ENCODE measurements at places on chromosomes 1 and 21. TPM values are rescaled to one million over a fixed set of nuclear protein-coding genes. Genes with fewer than 3 reads are reported as not detected.

- no peaks in the 10 kb centered on the region for H3K27me3 ChIP-seq
- no peaks in the 10 kb centered on the region for H3K36me3 ChIP-seq
- H3K4me1 ChIP-seq: peaks cover 27% of the 10 kb centered on the region
These were observed 7.4 kb downstream of the ENTREP3 start for GRCh38 chr1:155247667-155248553.

DNA sequence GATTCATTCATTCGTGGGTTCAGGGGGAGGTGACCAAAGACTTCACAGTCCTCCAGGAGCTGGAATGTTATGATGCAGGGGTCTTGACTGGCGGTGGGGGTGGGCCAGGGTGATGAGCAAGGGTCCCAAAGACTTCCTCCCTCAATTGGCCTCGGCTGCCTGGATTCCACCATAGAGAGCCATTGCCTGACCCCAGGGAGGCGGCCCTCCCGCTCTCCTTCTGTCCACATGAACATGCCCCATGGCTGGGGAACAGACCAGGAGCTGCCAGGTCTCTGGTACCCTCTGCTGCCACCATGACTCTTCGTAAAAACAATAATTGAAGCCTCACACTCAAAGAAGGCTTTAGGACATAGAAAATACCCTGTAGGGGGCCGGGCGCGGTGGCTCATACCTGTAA is 102.5 kb upstream of the CASZ1 start:
- H3K36me3 ChIP-seq: no peaks in the 10 kb centered on the region
- no peak overlapping the region for H3K4me3 ChIP-seq
- H3K27ac ChIP-seq: no peak overlapping the region
- no peak for DNase-seq
- H3K27me3 ChIP-seq: no peaks in the 10 kb centered on the region

DNA sequence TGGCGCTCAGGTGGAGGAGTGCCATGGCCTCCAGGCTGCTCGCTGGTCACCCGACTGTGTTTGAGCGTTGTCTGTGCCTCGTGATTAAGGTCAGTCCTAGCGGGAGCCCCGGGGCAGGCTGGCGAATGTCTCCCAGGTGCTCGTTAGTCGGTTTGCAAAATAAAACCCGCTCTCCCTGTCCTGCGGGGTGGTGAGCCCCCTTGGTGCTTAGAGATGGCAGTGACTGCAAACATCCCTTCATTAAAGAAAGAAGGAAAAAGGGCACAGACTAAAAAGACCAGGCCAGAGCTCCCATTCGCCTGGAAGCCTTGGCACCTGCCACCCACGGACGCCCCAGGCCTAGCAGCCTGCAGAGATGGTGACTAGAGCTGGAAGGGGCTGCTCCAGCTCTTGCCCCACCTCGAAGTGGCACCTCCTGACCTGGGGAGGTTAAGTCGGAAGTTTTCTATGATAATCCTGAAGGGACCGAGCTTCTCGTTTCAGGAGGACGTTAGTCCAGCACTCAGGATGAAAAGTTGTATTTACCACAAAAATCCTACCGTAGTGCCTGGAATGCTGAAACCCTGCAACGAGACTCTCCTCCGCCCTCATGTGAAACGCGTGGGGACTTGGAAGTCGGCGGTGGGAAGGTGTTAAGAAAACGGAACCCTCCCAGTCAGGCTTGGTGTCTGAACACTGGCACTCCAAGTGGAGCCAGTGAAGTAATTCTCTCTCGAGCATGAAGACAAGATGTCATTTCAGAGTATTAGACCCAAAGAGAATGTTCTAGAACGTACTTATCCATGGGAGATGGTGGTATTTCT is 24.6 kb downstream of the RIPK4 start:
- no peak overlapping the region for H3K27ac ChIP-seq
- no peaks in the 10 kb centered on the region for H3K36me3 ChIP-seq
- no peak overlapping the region for H3K4me3 ChIP-seq
- no peaks in the 10 kb centered on the region for H3K27me3 ChIP-seq

DNA sequence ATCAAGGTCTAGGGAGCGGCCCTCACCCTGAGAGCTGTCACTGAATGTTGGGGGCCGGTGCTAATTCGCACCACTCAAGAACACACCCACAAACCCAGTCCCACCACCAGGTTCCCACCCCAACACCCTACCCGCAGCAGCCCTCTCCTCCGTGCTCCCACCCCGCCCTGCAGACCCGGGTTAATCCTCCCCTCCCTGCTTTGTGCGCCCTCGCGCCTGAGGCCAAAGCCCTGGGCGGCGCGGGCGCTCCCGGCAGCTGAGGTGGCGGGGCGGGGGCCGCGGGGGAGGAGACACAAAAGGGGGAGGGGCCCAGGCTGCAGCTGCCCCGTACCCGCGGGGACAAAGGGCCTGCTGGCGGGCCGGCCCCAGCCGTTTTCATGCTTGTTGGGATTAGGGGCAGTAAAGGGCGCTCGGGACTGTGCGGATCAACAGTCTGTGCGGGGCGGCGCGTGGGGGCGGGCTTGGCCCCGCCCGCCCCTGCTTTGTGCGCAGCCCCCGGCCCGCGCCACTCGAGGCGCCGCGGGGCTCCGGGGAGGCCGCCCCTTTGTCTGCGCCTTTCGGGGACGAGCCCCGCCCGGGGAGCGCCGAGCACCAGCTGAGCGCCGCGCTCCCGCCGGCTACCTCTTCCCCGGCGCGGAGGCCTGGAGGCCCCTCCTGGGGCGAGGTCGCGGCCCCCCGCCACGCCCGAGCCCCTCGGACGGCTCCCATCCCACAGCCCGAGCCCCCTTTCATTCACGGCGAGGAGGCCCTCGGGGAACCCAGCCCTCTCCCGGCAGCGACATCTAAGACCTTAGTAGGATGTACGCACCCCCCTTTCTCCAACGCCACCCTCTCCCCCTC is 10.9 kb downstream of the C1orf216 start:
- no peaks in the 10 kb centered on the region for H3K36me3 ChIP-seq
- DNase-seq: no peak
- H3K27me3 ChIP-seq: peaks cover 11% of the 10 kb centered on the region

DNA sequence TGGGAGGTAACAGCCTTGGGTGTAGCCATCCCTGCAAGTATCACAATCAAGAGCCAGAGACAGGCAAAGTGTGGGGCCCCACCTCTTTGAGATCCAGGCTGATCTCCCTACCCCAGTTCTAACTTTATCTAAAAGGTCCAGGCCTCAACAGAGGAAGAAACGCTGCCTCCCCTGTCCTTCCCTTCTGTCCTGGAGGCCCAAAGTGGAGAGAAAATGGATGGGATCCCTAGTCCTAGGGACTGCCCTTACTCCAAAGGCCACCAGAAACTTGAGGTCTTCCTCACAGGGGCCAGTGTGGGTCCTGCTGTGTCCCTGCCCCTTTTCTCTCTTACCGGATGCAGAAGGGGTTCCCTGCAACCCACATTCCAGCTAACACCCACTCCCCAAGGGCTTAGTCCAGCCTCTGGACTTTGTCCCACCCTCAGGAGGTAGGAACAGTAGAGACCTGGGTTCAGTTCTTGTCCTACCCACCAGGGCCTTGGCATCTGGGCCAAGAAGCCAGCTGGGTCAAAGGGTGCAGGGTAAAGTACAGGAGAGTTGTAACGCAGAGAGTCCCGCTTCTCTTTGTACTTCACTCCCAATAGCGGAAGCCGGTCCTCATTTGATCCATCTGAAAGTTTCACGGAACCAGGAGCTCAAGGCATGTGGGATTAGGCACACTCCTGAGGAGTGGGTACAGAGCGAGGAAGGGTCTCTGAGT is 1.9 kb downstream of the HDGF start:
- DNase-seq: no peak
- H3K27ac ChIP-seq: peak overlapping the region; percentile 83
- H3K27me3 ChIP-seq: no peaks in the 10 kb centered on the region

- H3K36me3 ChIP-seq: no peaks in the 10 kb centered on the region
- no peak overlapping the region for H3K27ac ChIP-seq
- DNase-seq: no peak
- peaks cover 2% of the 10 kb centered on the region for H3K27me3 ChIP-seq
- no peaks in the 10 kb centered on the region for H3K4me1 ChIP-seq
These were observed 27.4 kb downstream of the PLXNA2 start for GRCh38 chr1:208216806-208217205.

DNA sequence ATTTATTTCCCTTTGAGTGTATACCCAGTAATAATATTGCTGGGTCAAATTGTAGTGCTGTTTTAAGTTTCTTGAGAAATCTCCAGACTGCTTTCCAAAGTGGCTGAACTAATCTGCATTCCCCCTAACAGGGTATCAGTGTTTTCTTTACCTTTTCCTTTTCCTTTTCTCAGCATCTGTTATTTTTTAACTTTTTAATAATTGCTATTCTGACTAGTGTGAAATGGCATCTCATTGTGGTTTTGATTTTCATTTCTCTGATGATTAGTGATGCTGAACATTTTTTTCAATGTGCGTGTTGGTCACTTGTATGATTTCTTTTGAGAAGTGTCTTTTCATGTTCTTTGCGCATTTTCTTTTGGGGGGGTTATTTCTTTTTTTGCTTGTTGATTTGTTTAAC is 374.9 kb upstream of the BRINP3 start:
- no peak overlapping the region for H3K27ac ChIP-seq
- H3K4me1 ChIP-seq: no peaks in the 10 kb centered on the region
- H3K36me3 ChIP-seq: no peaks in the 10 kb centered on the region
- no peak overlapping the region for H3K4me3 ChIP-seq
- H3K27me3 ChIP-seq: no peaks in the 10 kb centered on the region

DNA sequence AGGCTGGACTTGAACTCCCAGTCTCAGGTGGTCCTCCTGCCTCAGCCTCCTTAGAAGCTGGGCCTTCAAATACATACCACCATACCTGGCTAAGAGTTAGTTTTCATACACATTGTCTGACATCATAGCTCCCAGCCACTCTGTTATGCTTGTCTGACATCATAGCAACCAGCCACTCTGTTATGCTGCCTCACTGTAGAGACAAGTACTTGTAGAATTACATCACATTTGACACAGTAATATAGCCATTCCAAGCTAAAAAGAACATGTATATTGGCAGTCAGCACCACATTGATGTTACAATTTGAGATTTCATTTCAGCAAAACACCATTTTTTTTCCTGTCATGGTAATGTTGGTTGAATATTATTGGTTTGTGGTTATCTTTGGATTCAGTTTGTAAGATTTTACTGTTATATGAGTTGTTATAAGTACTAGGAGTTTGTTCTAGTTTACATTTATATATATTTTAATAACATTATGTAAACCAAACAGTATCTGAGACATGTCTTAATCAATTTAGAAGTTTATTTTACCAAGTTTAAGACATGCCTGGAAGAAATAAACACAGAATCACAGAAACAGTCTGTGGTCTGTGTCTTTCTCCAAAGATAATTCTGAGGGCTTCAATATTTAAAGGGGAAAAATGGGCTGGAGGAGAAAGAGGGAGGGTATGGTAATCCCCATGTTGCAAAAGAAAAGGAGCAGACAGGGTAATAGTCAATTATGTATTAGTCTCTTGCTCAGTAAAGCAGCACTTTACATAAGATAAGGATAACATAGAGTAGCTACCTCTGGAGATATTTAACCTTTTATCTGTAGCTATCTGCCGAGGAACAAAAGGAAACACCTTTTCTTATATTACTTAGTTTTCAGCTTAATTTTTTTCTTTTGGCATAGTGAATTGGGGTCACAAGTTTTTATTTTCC is 43.0 kb downstream of the XPR1 start:
- H3K36me3 ChIP-seq: peaks cover 7% of the 10 kb centered on the region
- H3K4me3 ChIP-seq: no peak overlapping the region
- no peak for DNase-seq
- no peaks in the 10 kb centered on the region for H3K4me1 ChIP-seq
- no peak overlapping the region for H3K27ac ChIP-seq

DNA sequence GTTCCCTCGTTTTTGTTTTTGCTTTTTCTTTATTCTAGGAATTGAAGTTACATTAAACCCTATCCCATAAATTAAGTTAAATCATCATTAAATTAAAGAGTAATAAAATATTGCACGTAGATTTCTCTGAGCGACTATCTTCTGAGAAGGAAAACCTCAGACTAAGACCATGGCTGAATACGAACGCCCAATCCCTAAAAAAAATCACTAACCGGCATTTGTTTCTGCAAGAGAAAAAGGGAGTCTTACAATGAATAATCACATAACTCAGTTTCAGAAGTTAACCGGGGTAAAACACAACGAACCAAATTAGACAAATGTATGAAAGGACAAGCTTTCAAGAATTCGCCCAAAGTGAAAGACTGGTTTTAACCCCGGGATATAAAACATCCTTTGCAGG is 1.3 kb downstream of the PIK3R3 start:
- no peaks in the 10 kb centered on the region for H3K36me3 ChIP-seq
- H3K27ac ChIP-seq: no peak overlapping the region
- peaks cover 22% of the 10 kb centered on the region for H3K4me1 ChIP-seq

DNA sequence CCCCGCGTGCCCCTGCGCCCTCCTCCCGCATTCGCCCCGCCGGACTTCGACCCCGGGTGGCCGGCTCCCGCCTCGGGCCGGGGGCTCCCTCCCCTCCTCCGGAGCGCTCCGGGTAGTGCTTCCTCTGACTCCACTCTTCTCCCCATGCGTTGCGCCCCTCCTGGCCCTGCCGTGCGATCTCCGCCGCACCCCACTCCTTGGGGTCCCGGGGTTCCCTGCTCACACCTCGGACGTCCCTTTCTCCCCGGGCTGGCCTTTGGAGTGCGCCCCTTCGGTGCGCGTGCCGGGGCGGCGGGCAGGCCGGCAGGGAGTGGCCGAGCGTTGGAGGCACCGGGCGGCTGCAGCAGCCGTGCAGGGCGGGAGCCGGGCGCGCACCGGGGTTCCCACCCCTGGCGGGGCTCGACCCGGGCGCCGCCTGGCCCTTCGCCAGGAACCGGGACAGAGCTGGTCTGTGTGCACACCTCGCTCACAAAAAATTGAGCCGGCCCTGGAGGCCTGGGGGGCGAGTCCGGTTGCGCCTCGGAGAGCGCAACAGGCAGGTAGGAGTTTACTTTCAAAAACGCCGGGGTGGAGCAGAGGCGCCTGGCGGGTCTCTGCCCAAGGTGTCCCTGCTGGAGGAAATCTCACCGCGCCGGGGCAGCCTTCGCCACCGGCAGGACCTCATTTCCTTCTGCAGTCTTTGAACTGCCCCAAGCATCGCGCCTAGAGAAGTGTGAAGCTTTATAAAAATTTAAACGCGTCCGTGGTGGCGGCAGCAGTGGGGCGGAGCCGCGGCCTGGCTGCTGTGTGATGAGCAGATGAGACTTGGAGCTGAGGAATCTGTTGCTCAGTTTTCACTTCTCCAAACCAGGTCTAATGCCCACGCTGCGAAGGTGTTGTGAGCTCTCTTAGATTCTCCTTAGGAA is 650 bp downstream of the VANGL1 start:
- H3K36me3 ChIP-seq: no peaks in the 10 kb centered on the region
- H3K4me1 ChIP-seq: peaks cover 13% of the 10 kb centered on the region
- DNase-seq: peak; percentile 70
- no peaks in the 10 kb centered on the region for H3K27me3 ChIP-seq
- peak overlapping the region; percentile 51 for H3K4me3 ChIP-seq
- H3K27ac ChIP-seq: no peak overlapping the region

- peak within 1 kb of the TSS; percentile 94 for H3K4me3 ChIP-seq
- H3K4me1 ChIP-seq: peaks cover 16% of the 10 kb centered on the region
- peak within 1 kb of the TSS; percentile 64 for H3K27ac ChIP-seq
- peak; percentile 65 for DNase-seq
These were observed at the start of gene DISP1 for GRCh38 chr1:222814536-222815439. Gene DISP1, plus strand, starts transcription at chr1:222815039. Its CDS starts 127,785 bp downstream, at chr1:222942824.

GRCh38 chr1:28926629-28927265 is 12.4 kb downstream of the EPB41 start:
- H3K36me3 ChIP-seq: no peaks in the 10 kb centered on the region
- H3K27me3 ChIP-seq: no peaks in the 10 kb centered on the region
- peak overlapping the region; percentile 87 for H3K27ac ChIP-seq
- H3K4me1 ChIP-seq: peaks cover 87% of the 10 kb centered on the region
- H3K4me3 ChIP-seq: peak overlapping the region; percentile 80

GRCh38 chr1:22844621-22845020 is 128.0 kb downstream of the LACTBL1 start:
- no peak overlapping the region for H3K27ac ChIP-seq
- no peaks in the 10 kb centered on the region for H3K36me3 ChIP-seq
- H3K4me1 ChIP-seq: no peaks in the 10 kb centered on the region
- DNase-seq: no peak

LHX8 gene
- not detected for total RNA-seq

GIPC2 gene
- total RNA-seq: not detected

FMO4 gene
- total RNA-seq: 2.0 TPM

GTF2B gene
- 73.6 TPM for total RNA-seq

LINGO4 gene
- total RNA-seq: 0.22 TPM

SLC30A2 gene
- not detected for total RNA-seq

CLCA4 gene
- total RNA-seq: not detected
